NCI-H187 treated with DMSO at 0.1 percent for 48 hours (cell line): ENCODE measurements at places on chromosomes 16 and 17.

DNA sequence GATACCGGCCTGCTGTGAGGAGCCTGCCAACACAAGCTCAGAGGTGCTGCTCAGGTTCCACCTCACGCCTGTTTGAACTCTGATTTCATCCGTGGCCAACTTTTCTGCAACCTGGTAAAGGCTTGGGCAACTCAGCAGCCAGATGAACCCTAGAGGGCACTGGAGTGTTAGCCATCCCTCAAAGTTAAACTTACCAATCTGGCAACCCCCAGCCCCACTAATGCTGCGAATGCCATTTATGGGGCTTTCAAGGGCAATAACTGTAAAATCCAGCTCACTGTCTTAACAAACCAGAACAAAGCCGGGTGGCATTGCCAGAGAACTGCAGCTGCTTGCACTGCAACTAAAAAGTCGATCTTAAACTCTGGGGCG, 105.5 kb downstream of the AXIN2 start:
- no peak for DNase-seq

DNA sequence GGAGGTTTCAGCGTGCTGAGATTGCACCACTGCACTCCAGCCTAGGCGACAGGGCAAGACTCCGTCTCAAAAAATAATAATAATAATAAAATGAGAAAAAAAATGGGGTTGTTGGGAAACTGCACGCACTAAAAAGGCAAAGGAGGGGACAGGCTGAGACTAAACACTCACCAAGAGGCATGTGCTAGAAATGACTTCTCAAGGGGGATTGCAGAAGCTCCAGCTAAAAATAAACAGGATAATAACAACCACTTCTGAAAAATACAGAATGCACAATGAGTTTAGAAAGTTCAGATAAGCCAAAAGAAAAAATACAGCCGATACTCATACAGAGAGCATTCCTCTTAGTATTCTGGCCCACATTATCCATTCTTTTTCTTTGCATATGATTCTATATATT, 15.1 kb upstream of the TIMP2 start:
- DNase-seq: no peak

DNA sequence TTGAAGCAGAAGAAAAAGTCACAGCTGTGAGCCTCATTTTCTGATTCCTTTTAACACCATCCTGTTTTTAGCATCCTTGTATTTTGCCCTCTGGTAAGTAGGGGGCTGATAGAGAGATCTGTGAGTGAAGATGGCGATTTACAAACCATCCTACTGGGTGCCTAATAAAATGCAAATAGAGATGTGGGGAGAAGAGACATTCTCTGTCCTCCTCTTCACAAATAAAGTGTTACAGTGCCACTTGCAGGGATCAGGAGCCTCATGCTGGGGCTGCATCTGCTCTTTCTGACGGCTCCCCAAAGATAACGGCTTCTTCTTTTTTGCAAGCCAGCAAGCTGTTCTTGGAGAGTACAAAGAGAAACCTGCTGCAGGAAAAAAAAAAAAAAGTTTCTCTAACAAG, 418.6 kb downstream of the TOX3 start:
- no peak for DNase-seq

DNA sequence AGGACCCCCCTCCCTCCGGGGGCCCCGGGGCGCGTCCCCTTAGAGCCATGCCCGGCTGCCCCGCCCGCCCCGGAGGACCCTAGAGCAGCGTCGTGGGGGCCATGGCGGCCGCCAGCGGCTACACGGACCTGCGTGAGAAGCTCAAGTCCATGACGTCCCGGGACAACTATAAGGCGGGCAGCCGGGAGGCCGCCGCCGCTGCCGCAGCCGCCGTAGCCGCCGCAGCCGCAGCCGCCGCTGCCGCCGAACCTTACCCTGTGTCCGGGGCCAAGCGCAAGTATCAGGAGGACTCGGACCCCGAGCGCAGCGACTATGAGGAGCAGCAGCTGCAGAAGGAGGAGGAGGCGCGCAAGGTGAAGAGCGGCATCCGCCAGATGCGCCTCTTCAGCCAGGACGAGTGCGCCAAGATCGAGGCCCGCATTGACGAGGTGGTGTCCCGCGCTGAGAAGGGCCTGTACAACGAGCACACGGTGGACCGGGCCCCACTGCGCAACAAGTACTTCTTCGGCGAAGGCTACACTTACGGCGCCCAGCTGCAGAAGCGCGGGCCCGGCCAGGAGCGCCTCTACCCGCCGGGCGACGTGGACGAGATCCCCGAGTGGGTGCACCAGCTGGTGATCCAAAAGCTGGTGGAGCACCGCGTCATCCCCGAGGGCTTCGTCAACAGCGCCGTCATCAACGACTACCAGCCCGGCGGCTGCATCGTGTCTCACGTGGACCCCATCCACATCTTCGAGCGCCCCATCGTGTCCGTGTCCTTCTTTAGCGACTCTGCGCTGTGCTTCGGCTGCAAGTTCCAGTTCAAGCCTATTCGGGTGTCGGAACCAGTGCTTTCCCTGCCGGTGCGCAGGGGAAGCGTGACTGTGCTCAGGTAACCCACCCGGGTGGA, 759 bp downstream of the ALKBH5 start:
- DNase-seq: no peak

GRCh38 chr17:37259030-37259735, 116.6 kb upstream of the C17orf78 start:
- DNase-seq: no peak

DNA sequence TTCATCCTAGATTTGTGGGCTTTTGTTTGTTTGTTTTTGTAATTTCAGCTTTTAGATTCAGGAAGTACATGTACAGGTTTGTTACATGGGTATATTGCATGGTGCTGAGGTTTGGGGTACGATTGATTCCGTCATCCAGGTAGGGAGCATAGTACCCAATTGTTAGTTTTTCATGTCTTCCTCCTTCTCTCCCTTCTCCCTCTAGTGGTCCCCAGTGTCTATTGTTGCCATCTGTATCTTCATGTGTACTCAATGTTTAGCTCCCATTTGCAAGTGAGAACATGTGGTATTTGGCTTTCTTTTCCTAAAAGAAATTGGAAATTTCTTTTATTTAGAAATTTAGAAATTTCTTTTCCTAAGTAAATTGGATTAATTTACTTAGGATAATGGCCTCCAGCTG, 37.1 kb upstream of the BCAS3 start:
- DNase-seq: no peak

DNA sequence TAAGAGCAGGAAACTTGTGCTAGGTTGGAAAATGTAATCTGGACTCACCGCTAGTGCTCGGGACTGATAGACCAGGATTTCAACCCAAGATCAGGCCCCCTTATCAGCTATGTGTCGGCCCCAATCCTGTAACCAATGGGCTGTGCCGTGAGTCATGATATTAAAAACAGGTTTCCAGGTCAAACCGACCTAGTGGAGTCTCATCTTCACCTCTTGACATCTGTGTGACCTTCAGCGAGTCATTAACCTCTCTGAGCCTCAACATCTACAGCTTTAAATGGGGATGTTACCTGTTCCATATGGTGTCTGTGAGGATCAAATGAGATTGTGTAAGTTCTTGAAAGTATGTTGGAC, 512 bp downstream of the PMM2 start:
- no peak for DNase-seq

GRCh38 chr17:57553991-57554825, 190.9 kb downstream of the CCDC182 start:
- no peak for DNase-seq

DNA sequence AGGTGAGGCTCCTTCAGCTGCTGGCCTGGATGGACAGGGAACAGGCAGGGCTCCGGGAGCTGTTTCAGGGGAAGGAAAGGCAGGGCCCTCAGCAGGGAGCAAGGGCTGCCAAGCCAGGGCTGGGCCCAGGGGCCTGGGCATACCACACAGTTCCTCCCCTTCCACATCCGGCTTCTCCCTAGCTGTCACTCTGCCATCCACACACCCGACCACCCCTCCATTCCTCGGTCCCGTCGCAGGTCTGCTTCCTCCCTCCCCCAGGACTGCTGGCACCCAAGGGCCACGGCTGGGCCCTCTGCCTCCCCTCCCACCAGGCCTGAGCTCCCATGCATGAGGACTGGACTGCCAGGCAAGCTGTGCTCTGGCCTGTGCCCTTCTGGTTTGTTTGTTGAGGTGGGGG, 24.0 kb downstream of the CDIP1 start:
- no peak for DNase-seq

GRCh38 chr17:42065201-42065600, 14.8 kb upstream of the C17orf113 start:
- DNase-seq: no peak

DNA sequence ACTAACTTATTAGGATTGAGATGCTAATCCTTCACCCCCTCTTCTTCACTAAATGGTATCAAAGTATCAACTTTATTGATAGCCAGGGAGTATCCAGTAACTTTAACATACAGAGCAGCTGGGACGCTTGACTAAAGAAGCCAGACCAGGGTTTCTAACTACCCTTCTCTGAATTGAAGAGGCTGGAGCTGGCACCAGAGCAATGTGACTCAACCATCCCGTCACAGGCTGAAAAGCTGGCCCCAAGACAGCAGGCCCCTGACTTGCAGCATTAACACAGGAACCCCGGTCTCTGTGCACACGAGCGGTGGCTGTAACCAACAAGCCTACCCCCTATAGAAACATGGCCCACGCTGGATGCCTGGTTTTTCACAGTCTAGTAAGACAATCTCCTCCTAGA, 59.8 kb downstream of the ANKFN1 start:
- no peak for DNase-seq

DNA sequence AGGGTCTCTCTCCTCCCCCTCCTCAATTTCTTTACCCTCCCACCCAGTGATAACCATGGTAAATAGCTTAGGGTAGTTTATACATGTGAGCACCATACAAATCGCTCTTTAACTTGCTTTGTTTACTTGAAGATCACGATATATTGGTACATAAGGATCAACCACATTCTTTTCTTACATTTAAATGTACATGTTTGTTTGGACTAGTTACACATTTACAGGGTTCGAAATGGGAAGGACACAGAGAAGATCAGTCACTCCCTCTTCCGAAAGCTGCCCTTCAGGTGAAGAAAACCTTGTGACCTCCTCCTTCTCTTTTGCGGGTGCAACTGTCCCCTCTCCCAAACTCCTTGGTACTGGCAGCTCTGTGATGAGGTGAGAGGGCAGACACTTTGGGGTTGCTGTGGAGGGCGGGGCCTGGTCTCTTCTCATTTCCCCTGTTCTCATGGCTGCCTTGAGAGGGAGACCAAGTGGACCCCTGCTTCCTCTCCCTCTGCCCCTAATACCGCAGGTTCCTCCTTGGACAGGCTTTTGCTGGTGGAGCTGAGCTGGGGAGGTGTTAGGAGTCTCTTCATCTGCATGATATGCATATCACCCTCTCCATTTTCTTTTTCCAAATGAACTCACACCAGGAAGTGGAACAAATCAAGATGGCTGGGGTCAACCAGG, 4.7 kb upstream of the PIK3R6 start:
- no peak for DNase-seq

DNA sequence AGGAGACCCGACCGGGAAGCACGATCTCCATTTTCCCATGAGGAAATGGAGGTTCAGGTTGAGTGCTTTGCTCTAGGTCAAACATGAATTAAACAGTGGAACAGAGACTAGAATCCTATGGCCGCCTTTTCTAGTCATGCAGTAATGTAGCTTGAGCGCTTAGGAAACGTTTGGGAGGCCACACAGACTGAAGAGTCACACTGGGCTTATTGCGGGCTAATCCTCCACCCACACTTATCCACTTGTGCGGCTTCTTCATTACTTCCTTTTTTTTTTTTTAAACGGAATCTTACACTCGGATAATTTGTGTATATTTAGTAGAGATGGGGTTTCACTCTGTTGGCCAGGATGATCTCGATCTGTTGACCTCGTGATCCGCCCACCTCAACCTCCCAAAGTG, 26.0 kb downstream of the CACNG3 start:
- no peak for DNase-seq

- no peak for DNase-seq
Observed at GRCh38 chr17:7589204-7589868, 558 bp downstream of the SOX15 start.

GRCh38 chr17:78486946-78487680, 90.1 kb downstream of the DNAH17 start:
- no peak for DNase-seq

- no peak for DNase-seq
Observed at GRCh38 chr17:64163468-64163867, 33.5 kb upstream of the ERN1 start.

DNA sequence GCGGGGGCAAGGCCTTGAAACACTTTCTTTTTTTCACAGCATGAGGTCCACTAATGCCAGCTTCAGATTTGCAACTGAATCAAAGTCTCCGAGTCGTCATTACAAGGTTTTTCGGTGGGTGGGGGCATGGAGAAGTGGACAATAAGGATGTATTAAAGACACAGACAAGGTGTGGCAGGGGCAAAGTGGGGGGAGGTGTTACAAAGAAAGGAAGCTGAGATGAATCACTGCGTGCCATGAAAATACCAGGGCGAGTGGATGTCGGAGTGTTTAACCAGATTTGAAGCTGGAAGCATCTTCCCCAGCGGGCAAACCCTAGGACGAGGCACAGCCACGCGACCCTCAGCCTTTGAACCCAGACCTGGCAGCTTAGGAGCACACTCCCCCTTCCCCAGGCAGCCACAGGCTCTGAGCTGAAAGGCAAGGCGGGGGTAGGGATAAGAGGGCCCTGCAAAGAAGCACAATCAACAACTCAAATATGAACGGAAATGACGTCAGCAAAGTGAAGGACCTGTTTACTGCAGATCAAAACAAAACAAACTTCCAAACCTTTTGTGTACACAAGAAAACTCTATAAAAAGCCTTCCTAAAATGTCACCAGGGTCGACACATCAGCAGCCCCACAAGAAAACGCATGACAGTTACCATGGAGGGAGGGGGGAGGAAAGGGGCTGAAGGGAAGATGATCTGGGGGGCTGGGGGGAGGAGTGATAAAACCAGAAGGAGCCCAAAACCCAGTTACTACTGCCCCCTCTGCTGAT, 5.6 kb upstream of the ZFHX3 start:
- DNase-seq: no peak

GRCh38 chr17:32863559-32863958, 13.4 kb downstream of the MYO1D start:
- DNase-seq: no peak

DNA sequence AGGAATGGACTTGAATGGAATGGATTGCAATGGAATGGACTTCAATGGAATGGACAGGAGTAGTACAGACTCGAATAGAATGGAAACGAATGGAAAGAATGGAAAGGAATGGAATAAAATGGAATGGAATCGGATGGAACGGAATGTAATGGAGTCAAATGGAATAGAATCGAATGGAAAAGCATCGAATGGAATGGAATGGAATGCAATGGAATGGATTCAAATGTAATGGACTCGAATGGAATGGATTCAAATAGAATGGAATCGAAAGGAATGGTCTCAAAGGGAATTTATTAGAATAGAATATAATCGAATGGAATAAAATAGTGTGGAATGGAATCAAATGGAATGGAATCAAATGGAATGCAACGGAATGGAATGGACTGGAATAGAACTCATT, 484.9 kb upstream of the WSB1 start:
- DNase-seq: no peak

- no peak for DNase-seq
Observed at GRCh38 chr17:44281570-44281969, 13.6 kb upstream of the SLC4A1 start.

DNA sequence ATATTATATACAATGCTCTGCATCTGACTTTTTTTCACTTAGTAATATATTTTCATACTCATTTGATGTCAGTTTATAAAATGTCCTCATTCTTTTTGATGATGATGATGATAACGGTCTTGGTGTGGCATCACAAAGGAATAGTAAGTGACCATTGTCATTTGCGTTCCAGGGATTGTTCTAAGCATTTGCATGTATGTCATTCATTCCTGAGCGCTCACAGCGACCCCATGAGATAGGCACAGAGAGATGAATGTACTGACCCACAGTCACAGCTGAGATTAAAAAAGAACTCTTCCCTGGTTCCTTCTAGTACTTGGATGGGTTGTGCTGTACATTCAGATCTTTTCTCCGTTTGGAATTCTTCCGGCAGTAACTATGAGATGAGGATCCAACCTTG, 21.2 kb upstream of the MSI2 start:
- no peak for DNase-seq
